ENCODE measurements at places on chromosomes 11 and 22.

GRCh38 chr11:110338684-110339083 lies 42.3 kb upstream of the RDX start:
- DNase-seq: peak; percentile 84

DNA sequence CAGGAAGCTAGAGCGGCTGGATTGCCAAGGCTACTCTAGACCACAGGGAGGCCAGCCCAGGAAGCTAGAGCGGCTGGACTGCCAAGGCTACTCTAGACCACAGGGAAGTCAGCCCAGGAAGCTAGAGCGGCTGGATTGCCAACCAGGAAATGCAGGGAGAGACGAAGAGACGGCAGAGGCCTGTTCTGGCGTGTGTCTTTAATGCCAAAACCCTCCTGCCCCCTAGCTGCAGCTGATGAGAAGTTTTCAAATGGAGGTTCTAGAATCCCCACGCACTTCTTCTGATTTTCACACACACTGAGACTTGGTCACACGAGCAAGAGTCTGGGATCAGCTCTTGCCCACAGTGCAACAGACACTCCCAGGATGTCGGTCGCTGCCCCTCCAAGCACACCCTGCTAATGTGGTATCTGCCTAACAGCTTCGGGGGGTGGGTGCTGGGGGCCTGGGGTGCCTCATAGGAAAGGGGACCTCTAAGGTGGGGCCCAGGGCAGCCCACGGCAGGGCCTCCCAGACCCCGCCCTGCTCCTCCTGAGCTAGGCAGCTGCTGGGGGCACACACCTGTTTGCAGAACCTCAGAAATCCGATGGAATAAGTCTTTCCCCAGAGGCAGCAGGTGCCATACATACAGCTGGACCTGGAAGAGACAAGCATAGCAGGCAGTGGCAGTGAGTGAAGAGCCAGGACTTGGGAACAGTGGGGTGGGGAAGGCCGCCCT lies 28.5 kb downstream of the MAFF start:
- peak; percentile 73 for DNase-seq

DNA sequence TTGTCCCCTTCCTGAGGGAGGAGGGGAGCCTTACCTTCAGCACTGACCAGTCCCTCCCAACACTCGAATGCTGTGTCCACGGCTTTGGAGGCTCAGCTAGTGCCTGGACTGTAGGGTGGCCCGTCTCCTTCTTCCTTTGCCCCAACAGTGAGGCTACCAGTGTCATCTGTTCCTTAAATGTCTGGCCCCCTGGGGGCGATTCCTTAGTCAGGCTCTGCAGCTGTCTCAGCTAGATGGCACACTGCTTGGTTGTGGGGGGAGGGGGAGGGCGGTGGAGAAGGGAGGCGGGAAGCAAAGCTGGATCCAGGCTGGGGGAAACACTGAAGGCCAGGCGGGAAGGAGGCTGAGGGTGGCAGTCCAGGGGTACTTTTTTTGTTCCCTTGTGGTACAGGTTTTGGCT lies at the start of gene IGSF22:
TSS of gene IGSF22 (minus strand) at position 149 of the 400 bp plus-strand sequence. CDS start 1,952 bp downstream, outside the sequence.
- no peak for DNase-seq

DNA sequence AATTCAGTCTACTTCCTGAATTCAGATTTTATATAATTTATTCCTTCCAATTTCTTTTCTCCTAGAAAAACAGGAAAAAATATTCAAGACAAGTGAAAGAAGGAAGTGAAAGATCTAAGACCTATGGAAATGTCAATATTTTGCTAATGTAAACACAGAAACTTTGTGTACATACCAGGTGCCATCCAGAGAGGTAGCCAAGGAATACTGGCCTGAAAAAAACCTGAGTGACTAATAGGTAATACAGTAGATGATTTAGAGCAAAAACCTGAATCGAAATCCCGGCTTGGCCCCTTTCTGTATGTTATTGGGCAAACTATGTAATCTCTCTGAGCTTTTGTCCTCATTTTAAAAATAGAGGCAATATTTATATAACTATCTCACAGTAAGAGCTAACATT lies 59.2 kb upstream of the FSHB start:
- no peak for DNase-seq

DNA sequence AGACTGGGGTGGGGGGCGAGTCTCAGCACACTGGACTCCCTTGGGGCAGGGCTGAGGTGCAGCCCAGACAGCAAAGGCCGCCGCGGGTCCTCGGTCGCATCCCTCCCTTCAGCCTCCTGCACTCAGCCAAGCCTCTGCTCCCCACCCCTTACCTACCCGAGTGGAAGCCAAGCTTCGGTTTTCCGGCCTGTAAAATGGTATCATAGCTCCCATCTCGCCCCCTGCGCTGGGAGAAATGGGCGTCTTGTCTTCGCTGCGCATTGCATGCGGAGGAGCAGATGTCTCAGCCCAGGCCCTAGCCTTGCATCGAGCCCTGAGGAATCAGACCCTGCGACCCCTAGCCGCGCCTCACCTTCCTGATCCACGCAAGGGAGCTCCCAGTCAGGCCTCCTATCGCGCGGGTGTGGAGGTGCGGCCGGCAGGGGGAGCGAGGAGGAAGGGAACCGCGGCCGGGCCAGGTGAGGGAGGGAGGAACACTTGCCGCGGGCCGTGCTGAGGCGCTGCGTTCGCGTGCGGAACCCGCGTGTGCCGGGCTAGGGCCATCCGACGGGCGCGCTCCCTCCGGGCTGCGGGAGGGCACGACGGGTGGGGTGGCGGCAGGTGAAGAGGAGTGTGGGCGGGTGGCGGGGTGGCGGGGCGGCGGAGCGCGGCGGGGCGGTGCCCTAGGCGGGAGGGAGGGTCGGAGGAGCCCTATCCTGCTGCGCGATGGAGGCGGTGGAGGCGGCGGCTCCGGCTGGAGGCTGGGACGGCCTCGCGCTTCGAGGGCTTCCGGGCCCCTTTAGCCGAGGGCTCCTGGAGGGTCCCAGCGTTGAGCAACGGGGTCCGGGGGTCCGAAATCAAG lies 4.1 kb upstream of the TBX1 start:
- no peak for DNase-seq

DNA sequence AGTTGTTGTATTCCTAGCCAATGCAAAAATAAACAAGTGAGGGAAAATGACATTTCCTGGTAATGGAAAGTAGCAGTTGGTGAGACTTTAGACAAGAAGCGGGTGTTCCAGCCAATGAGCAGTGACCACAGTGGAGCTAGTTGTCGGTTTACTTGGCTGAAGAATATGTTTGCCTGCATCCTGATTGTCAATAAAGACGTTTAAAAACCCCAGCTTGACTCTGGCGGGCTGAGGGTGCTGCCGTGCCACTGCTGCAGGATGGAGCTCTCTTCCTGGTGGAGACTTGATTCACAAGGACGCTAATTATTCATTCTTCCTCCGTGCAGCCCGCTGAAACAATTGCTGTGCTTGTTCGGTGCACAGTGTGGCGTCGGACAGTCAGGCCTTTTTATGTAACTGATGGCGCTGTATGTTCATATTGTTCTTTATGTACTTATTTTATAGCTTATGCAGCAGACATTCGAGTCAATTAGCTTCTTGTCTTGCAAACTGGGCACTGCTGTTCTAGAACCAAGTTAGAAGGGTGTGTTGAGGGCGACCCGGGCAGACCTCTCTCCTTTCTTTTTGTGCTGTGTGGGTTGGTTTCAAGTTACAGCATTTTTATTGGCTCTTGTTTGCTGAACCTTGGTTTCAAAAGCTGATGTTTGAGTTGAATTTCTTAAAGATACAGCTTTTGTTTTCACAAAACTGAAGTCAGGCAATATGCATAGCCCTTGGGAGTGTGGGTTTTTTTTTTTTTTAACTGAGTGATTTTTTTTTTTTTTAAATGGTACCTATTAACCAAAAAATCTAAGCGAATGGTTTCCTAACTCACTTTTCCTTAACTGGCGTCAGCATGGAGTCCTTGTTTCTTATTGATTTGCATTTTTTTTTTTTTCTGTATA lies 153.9 kb downstream of the TEAD1 start:
- no peak for DNase-seq

DNA sequence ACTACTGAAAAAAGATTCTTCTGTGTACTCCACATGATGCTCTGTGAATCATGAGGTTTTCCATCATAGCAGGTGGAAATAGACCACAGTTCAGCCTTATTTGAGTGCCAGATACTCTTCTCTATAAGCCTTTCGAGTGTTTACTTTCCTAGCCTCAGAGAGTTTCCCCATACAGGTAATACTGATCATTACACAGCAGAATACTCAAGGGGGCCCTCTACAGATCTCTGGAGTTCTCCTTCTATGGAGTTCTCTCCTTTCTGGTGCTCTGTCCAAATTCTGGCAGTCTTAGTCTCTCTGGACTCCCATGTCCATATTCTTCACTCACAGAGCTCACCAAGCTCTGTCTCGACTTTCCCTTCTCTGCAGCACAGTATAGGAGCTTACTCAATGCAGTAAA lies 175.7 kb upstream of the CARD18 start:
- DNase-seq: no peak

- DNase-seq: no peak
Measured at GRCh38 chr22:17587629-17588028, 24.3 kb downstream of the SLC25A18 start.

- DNase-seq: peak; percentile 61
Measured at GRCh38 chr11:35363246-35363801, 56.0 kb downstream of the SLC1A2 start.

DNA sequence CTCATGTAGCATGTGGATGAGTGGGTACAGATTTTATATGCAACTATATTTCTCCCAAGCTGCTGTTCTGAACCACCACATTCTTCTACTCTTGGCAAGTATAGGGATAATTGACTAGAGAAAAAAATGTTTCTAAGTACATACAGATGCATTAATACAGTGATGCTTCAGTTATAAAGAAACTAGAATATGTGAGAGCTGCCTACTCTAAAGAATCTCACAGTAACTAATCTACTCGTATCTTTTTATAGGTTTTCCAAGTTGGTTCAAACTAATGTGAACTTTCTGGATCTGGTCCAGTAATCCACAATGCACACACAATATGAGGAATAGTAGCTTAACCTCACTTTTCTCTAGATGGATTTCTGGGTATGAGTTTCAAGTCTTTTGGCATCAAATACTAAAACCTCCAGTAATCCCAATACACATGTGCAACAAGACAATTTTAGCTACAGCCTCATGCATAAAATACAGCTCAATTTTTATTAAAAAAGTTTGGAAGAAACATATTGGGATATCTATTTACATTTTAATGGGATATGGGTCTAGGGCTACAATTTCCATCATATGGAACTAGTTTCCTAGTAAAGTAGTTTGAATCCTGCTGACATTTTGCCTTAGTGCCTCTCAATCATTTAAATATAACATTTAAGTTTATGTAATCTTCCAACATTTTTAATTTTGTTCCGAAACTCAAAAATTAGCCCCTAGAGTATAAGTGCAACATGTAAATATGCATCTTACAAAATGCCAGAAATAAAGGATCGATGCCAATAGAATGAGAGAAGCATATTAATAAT lies 2209.7 kb downstream of the LRRC4C start:
- DNase-seq: no peak

GRCh38 chr22:23199159-23199558 lies 18.9 kb downstream of the BCR start:
- no peak for DNase-seq

DNA sequence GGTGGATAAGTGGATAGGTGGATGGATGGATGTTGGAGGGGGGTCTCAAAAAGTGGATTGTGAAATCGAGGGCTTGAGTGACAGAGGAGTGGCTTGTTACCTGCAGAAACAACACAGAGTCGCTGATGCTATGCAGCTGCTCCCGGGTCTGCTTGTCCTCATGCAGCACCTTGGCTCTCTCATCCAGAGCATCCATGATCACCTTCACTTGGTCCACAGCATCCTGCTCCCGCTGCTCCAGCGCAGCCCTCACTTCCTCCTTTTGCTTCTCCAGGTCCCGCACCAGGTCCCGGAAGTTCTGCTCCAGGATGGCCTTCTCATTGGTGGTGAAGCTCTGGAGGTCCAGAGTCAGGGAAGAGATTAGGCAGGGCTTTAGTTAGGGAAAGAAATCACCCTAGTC lies 10.7 kb downstream of the TRIM29 start:
- DNase-seq: no peak

GRCh38 chr11:79110796-79111195 lies 330.0 kb downstream of the TENM4 start:
- DNase-seq: no peak

DNA sequence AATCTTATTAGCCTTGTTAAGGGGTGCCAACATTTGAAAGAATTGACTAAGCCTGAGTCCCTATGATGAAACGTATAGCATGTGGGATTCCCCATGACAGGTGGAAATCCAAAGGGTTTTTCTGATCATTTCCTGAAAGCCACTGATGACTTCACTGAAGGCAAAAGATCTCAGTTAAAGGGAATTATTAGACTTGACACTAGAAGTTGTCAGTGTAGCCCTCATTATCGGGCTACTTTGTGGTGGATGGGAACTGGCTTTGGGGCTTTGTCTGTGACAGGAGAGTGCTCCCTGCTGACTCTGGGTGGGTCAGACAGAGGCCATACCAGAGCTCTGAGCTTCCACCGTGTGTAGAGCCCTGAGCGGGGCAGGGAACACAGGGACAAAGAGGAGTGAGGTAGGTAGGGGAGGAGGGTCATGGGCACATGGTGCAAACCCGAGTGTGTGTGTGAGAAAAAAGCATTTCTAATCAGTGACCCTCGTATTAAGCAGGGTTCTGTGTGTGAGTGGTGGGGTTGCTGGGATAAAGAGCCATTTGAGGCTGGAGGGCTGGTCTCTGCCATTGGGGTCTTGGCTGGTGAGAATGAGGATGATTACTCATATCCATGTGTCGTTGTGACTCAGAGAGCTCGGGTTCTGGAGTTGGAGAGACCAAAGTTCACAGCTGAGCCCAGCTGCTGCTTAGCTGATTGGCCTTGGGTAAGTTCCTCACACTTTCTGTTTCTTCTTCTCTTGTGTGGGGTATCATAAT lies 101.1 kb downstream of the GRIK4 start:
- peak; percentile 82 for DNase-seq

DNA sequence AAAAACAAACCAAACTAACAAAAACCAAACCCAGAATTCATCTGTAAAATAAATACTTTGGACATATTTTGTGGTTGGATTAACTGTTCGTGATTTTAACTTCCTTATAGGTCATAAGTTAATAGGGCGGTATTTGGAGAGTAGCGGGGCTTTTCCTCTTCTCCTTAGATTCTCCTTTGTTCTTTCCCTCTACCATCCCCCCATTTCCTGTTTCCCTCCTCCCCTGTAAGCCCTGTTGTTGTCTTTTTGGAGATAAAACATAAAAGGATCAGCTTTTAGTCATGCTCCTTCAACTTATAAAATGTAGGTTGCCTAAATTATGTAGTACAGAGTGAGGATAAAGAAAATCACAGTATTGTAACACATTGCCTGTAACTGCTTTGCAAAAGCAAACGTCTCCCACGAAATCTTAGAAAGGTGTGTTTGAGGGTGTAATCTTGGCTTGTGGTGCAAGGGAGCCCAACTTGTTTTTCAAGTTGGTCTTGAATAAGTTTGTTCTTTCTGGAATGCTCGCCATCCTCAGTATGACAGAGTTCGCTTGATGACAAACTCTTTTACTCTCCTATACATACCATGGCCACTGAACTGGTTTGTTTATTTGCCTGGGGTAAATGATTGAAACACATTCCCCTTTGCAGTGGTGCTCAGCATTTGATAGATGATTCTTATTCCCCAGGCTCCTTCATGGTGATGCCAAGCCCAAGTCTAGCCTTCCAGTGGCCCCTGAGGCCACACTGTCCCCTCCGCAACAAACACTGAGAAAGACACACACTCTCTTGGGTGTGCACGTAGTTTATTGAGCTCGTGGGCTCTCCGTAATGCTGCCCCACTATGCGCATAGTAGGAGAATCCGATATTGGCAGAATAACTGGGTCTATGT lies 49.4 kb downstream of the TEAD1 start:
- DNase-seq: no peak

All from inflammatory macrophage treated with lipopolysaccharide for 4 hours (primary cell).